Dermis microvascular lymphatic vessel endothelial cell (primary cell): ENCODE measurements at places on chromosomes 11 and 22. TPM values are rescaled to one million over a fixed set of nuclear protein-coding genes. Genes with fewer than 3 reads are reported as not detected.

PHOX2A gene
- not detected in 2 replicates for total RNA-seq

GRCh38 chr22:43470941-43471585, 59.2 kb downstream of the MPPED1 start:
- no peak for DNase-seq

KRTAP5-11 gene
- total RNA-seq = not detected in 2 replicates

LAYN gene
- total RNA-seq = 89.7 and 116 TPM in 2 replicates

INPP5J gene
- 0.13 and 0.25 TPM in 2 replicates for total RNA-seq

GRCh38 chr22:39949964-39950737, 10.0 kb upstream of the TMA7B start:
- DNase-seq = no peak

DNA sequence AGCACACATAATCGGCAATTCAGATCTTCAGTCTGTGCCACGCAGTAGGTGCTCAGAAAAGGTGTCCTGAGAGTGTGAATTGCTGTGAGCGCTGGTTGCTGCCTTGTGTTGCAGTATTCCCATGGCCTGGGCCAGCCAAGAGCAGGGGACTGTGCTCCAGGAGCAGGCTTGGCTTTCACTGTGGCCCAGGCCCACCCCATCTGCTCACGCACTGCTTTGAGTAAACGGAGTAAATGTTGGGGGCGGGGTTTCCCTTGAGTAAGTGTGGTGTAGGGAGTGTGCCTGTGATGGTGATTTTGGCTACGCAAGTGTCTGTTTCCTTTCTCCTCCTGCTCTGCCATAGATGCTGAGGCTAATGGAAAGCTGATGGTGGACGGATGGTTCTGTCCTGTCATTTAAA, 2.3 kb downstream of the CTTN start:
- DNase-seq = no peak

DNA sequence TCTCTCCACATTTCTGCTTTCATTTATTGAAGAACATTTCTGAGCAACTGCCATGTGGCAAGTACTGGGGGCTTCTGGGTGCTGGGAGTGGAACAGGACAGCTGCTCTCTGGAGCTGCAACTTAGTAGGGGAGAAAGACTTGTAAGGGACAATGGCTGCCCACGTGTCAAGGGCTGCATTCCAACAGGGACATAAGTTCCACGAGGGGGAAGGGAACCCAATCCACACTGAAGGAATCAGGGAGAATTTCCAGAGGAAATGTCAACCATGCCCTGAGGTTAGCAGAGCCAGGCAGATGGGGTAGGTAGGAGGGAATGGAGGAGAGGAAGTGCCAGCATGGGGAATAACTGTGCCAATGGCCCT, 1.7 kb downstream of the MAPK8IP2 start:
- no peak for DNase-seq

GLB1L2 gene
- 0.25 and 0.39 TPM in 2 replicates for total RNA-seq

DNA sequence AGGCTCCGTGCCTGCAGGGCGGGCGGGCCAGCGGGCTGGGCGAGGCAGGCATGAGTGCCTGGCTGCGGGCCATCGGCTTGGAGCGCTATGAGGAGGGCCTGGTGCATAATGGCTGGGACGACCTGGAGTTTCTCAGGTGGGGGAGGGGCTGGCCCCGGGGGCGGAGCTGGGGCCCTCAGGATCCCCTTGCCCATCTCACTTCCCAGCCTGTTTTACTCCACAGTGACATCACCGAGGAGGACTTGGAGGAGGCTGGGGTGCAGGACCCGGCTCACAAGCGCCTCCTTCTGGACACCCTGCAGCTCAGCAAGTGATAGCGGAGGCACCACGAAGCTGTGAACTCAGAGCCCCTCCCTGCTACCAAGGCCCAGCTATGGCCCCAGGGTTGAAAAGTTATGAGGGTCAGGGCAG, 5.9 kb downstream of the PHOX2A start:
- no peak for DNase-seq

- DNase-seq = no peak
These were observed 4.2 kb downstream of the MMP1 start for GRCh38 chr11:102793677-102794290.

POU2F3 gene
- total RNA-seq = under 0.01 and 0.13 TPM in 2 replicates

DNA sequence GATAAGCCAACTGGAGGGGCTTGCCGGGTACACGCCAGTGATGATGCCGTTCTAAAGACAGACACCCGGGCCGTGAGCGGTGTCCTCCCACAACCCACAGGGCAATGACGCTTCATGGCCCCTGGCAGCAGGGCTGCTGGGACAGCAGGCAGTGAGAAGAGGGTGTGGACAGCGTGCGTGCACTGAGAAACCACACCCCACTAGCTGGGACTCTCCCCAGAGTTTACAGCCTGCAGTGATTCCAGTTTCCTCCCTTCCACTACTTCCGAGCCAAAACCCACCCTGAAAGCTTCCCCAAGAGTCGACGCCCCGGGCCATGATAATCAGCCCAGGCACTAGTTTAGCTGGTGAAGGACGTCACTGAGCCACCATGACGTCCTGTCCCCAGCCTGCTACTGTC, 29.2 kb downstream of the CPT1A start:
- no peak for DNase-seq

MYOD1 gene
- total RNA-seq = not detected in 2 replicates

GRCh38 chr22:37967637-37968451, 14.3 kb downstream of the POLR2F start:
- no peak for DNase-seq

BIRC3 gene
- total RNA-seq = 1.7 and 2.3 TPM in 2 replicates

DEFB131B gene
- total RNA-seq = not detected in 2 replicates

- DNase-seq = no peak
These were observed 137.7 kb downstream of the FEZ1 start for GRCh38 chr11:125358254-125358840.

SLC22A12 gene
- not detected in 2 replicates for total RNA-seq

DNA sequence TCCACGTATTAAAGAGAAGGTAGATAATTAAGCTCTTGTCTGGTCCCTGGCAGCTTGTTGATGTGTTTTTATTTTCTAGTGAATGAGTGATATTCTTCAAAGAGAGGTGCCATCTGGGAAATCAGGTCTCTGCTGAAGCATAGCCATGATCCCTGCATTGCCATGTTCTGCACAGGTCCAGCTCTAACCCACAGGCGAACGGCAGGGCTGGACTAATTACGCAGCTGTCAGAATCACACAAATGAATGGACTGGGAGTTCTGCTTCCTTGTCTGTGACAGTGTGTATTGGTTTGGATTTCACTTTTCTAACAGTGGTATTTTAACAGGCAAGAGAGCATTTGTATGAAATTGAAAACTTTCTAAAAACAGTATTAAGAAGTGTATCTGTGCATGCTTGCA, 235.6 kb downstream of the FAT3 start:
- DNase-seq = no peak

DNA sequence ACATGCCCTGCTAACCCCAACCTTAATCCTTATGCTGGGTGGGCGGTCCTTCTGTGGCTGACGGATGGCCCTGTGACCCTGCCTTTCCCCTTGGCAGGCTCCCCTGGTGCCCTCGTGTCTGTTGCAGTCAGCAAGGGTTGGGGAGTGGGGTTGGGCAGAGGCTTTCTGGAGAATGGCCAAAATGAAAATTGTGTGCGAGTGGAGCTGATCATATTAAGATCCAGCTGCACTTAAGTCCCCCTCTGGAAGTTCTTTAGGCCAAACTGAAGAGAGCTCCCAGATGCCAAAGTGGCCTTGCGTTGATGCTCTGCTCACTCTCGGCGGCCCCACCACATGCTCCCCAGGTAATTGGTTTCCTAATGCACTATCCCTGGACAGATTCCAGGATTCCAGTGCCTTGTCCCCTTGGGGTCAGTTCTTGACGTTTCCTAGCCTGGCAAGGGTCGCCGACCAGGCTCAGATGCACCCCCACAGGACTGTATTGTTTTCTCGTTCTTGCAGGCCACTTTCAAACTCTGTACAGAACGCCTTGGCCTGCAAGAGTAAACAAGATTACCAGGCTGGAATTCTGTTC, 16.4 kb upstream of the C11orf96 start:
- peak; percentile 45 for DNase-seq

PRODH gene
- total RNA-seq = not detected in 2 replicates

DNA sequence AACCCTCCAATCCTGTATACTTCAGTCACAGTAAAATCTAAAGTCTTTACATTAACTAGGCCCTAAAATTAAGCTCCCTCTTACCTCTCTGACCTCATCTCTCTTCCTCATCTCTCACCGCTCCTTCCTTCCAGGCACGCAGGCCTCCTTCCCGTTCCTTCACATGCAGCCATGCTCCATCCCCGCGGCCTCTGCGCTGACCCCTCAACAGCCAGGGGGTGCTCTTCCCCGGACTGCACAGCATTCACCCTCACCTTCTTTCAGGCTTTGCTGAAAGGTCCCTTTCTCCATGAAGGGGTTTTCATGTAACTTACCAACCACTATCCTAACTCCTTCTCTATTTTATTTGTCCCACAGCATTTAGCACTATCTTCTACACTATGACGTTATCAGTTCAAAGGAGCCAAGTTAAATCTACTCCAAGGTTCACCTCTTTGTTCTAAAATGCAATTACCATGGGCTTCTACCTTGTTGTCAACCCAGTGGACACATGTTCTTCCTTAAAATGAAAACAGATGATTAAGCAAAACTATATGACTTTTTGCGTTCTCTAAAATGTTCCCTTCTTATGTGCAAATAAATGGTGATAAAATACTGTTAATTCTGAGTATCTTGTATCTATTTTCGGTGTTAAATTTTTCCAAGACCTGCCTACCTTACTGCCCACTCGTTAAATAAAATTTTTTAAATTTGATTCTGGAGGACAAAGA, 57.8 kb upstream of the APOA1 start:
- peak; percentile 37 for DNase-seq

DNA sequence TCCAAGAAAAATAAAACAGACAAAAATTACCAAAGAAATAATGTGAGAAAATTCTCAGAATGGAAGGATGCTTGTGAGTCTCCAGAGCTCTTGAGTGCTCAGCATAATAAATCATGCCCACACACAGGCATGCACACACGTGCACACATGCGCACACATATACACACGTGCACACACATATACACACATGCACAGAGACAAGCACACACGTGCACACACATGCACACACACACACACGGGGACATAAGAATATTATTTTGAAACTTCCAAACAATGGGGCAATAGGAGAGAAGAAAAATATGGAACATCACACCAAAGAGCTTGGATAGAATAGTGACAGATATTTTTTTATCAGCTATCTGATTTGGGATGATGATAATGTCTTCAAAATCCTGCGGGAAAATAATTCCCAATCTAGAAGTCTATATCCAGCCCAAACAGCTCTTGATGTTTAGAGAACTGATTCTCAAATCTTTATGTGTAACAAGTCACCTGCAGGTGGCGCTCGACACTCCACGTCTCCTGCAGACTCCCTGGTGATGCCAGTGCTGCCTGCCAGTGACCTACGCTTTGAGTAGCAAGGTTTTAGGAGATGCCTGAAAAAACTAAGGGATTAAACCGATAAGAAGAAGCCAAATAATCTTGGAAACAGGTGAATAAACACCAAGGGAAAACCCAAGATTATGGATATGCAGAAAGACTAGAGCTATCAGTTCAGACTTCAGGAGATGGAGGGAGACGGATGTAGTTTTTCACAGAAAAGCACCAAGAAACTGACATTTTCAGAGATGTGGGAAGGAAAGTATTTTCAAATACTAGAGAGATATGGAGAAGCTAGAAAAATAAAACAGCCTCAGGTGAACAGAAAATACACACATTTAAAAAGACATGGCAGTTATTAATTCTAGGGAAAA, 743.6 kb downstream of the ETS1 start:
- peak; percentile 57 for DNase-seq

GRCh38 chr11:58392746-58393145, 13.9 kb downstream of the OR5B3 start:
- no peak for DNase-seq

DCDC1 gene
- total RNA-seq = under 0.01 TPM in 2 replicates

JOSD1 gene
- 69.6 and 77.2 TPM in 2 replicates for total RNA-seq

GRCh38 chr22:24583221-24584165, 9.4 kb downstream of the LRRC75B start:
- no peak for DNase-seq

DNA sequence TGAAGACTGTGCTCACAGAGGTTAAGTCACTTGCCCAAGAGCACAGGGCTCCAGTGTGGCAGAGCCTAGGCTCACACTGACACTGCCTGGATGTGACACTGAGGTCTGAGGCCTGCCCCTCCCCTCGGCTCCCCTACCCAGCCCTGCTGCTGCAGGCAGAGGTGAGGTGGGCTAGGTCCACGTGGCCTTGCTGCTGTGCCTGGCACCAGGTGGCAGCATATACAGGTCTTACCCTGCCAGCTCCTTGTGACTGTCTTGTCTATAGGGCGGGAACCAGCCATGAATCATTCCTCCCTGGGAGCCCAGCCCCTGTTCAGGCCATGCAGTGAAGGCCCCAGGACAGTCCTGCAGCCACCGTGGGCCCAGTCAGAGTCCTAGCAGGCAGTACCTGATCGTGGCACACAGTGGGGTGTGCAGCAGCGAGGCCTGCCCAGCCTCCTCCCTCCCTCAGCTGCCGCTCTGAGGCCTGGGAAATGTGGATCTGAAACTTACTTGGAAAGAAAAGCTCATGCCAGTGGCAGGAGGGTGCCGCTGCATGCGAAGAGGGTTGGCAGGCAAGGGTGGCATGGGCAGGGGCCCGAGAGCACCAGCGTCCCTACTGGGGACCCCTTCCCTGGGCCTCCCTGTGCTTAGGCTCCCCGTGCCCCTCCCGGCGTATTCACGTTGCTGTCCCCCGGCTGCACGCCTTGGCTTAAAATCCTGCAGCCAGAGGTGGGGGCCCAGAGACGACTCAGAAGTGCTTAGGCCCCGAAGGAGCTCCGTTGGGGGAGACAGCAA, 1.2 kb upstream of the CERK start:
- DNase-seq = no peak

- no peak for DNase-seq
These were observed 30.9 kb downstream of the PTPRJ start for GRCh38 chr11:48011102-48011797.

DNA sequence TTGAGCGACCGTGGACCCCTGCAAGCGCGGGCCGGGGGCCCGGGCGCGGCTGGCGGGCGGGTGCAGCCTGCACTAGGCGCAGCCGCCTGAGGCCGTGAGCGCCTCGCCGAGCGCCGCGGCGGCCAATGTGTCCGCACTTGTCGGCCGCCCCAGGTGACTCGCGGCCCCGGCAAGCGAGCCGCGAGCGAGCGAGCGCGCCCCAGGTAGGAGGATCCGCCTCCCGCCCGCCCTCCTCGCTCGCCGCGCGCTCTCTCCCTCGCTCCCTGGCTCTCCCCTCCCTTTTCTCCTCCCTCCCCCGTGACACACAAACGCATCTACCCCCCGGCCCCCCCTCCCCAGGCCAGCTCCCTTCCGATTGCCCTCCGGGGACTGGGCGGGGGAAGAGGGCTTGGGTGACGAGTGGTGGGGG, at the start of gene WNT7B:
TSS of gene WNT7B (minus strand) at position 160 of the 409 bp plus-strand sequence. CDS start 408 bp downstream, outside the sequence.
- no peak for DNase-seq

SCUBE2 gene
- 0.77 and 1.5 TPM in 2 replicates for total RNA-seq

DNA sequence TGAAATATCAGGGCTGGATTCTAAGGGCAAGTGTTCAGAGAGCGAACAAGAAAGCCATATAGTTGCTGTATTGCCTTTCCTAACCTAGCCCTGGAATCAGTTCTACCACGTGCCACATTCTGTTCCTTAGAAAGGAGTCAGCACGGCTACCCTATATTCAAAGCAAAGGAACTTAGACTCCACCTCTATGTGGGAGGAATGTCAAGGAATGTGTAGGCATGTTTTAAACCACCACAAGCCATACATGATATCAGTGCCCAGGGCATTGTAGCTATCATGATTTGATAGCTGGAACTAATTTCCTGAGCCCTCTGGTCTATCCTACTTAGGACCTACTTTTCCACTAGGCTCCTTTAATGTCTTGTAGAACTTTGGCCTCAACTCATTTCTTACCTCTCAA, 2.5 kb upstream of the EIF4ENIF1 start:
- DNase-seq = no peak

GRCh38 chr11:63242089-63242781, 1.2 kb downstream of the SLC22A25 start:
- no peak for DNase-seq

DDTL gene
- total RNA-seq = 5.2 and 6.2 TPM in 2 replicates

OTOG gene
- not detected in 2 replicates for total RNA-seq

PCNX3 gene
- total RNA-seq = 10.4 and 17.6 TPM in 2 replicates

OR8U1 gene
- not detected in 2 replicates for total RNA-seq
